T follicular helper cell (primary cell): ENCODE measurements at places on chromosomes 3 and 15.

DNA sequence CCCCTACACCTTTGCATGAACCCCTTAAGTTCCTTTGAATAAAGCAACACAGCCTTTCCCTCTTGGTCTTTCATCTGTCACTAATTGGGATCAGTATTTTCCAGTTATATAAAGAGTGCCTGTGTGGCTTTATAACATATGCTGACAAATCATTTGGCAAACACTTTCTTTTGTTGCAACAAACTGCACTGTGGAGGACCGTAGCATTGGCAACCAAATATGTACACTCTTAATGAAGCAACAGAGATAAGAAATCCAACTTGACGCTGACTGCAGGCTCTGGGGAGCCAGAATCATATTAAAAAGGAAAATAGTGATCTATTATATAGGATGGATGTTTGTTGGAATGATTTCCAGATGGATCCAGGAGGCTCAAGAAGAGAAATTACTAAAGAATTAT is 120.1 kb upstream of the PRICKLE2 start:
- no peak for DNase-seq

GRCh38 chr15:69357773-69358771 is 56.1 kb upstream of the KIF23 start:
- DNase-seq, result no peak

- DNase-seq, result no peak
These were observed 42.4 kb downstream of the AMOTL2 start for GRCh38 chr3:134331811-134332199.

DNA sequence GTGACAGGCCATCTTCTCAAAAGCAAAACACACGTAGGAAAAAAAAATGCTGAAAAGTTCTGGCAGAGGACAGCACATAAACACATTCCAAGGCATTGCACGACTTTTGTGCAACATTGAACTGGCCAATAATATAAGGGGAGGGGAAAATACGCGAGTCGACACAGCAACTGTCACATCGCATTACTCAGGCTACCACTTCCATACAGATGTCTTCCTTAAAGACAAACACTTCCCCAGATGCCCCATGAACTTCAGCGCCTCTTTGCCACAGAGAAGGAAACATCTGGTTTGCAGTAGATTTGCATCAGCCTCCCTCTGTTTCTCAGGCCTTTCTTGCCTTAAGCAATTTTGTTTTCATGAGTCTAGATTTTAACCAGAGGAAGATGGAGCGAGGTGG is 144.4 kb upstream of the IGF1R start:
- DNase-seq, result no peak

DNA sequence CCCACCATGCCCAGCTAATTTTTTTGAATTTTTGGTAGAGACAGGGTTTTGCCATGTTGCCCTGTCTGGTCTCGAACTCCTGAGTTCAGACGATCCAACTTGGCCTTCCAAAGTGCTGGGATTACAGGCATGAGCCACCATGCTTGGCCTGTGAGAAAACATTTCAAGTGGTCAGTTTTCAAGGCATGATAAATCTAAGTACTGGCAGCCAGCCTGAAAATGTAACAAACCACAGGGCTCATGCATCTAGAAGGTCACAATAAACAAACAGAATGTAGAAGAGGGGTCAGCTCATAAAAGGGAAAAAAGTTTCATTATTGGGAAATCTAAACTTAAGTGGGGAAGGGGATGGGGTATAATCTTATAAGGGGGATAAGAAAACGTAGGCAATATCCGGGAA is 39.9 kb downstream of the PPCDC start:
- DNase-seq, result no peak
